ENCODE measurements at places on chromosomes 16 and 17.

GRCh38 chr16:65574326-65574966 is 452.6 kb upstream of the CDH11 start:
- DNase-seq: no peak

- DNase-seq: no peak
Measured at GRCh38 chr16:65235339-65236177, 113.7 kb upstream of the CDH11 start.

DNA sequence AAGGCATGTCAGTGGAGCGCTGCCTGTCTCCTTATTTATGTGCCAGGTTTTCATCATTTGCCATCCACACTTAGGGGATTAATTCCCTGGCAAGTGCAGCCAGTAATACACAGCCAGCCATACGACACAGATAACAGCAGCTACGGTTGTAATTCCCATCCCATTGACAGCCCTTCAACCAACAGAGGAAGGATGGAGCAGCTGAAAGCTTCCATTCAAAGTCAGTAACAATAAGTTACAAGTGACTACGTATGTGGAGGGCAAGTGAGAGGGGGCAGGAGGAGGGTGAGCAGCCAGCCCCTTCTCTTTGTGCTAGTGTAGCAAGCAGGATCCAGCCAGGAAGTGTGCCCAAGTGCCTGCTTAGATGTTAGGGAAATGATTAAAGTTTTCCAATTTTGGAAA is 53.8 kb upstream of the LYRM9 start:
- DNase-seq: no peak

DNA sequence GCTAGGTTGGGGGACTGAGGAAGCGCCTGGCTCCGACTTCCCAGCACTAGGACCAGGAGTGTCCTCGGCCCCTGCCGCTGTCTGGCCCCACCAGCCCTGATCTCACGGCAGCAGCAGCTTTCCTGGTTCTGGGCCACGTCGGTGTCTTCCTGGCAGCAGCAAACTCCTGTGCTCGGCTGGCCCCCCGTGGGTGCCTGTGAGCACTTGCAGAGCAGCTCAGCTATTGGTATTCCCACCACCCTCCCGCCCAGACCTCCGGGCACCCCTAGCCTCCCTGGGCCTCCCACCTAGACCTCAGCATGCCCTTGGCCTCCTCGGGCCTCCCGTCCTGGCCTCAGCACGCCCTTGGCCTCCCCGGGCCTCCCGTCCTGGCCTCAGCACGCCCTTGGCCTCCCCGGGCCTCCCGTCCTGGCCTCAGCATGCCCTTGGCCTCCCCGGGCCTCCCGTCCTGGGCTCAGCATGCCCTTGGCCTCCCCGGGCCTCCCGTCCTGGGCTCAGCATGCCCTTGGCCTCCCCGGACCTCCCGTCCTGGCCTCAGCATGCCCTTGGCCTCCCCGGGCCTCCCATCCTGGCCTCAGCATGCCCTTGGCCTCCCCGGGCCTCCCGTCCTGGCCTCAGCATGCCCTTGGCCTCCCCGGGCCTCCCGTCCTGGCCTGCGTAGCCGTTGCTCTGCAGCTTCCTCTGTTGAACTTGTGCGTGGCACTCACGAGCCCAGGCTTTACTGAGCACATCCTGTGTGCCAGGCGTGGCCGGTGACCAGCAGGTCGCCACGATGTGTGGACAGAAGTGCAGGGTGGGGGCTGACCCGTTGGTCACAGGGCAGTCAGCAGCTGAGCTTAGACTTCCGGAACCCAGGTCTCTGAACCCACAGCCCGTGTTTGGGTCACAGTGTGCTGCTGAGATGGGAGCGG is 51.8 kb upstream of the ACSF3 start:
- no peak for DNase-seq

GRCh38 chr16:88839026-88839529 is 17.7 kb downstream of the GALNS start:
- no peak for DNase-seq

DNA sequence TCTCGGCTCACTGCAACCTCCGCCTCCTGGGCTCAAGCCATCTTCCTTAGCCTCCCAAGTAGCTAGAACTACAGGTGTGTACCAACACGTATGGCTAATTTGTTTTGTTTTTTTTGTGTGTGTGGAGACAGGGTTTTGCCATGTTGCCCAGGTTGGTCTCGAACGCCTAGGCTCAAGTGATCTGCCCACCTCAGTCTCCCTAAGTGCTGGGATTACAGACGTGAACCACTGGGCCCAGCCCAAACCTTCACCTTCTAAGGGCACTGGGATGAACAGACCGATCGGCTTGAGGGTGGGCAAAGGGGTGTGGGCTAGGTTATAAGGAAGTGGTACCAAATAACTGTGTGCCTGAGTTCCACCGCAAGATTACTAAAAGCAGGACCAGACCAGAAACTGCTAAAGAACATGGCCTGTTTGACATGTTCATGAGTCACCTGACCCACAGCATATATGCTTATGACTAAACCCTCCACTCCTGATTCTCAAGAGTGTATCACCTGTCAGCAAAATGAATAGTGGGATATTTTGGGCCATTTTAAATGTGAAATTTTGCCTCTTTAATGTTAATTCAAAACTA is 8.1 kb downstream of the TMEM97 start:
- DNase-seq: no peak

DNA sequence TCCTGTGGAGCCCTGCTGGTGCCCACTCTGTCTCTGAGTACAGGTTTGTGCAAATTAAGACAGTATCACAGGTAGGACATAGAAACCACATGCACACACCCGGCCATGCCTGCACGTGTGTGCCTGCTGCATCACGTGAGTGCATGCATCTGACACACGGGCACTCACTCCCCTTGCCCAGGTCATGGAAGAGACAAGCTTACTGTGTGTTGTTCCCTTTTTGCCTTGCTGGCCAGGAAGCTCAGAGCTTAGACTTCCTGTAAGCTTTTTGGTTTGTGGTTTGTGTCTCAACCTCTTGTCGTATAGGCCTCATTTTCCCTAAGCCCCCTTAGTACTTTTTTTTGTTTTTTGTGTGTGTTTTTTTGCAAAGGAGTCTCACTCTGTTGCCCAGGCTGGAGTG is 25.0 kb downstream of the ZNF469 start:
- no peak for DNase-seq

GRCh38 chr17:70613681-70614080 is 444.3 kb downstream of the KCNJ2 start:
- DNase-seq: no peak

DNA sequence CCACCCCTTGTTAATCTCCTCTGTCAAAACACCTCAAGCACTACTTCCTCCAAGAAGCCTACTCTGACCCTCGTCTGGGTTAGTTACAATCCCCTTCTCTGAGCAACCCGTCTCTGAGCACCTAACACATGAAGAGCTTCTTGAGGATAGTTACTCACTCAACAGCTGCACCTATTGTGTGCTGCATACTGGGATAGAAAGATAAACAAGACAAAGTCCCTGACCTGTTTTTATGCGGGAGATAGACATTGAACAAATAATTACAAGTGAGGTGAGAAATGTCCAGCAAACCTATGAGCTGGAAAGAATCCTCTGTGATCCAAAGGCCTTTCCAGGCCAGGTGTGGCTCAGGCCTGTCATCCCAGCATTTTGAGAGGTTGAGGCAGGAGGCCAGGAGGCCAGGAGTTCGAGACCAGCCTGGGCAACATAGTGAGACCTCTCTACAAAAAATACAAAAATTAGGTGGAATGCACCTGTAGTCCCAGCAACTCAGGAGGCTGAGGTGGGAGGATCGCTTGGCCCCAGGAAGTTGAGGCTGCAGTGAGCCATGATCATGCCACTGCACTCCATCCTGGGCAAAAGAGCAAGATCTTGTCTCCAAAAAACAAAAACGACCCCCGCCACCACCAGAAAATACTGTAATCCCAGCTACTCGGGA is 5.5 kb upstream of the ZNF771 start:
- no peak for DNase-seq

DNA sequence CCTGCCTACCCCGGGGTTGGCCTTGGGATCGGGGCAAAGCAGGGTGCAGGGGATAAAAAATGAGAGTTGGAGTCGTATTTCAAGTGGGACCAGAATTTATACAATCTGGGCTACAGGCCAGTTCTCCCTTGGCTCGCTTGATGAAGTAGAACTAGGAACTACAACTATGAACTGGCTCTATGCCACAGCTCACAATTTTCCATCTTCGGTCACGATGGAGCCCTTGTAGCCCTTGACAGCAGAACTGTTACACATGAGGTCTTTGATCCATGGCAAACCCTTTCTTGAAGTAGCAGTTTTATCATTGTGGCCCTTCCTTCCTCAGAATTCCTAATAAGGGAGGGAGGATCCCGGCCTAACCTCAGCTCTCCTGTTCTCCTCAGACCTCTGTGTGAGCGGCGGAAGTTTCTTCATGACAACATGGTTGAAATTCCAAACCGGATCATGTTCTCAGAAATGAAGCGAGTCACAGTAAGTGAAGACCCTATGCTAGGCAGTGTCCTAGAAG is 17.1 kb downstream of the LIG3 start:
- DNase-seq: no peak

GRCh38 chr17:66369830-66370229 is 67.4 kb downstream of the PRKCA start:
- DNase-seq: no peak

DNA sequence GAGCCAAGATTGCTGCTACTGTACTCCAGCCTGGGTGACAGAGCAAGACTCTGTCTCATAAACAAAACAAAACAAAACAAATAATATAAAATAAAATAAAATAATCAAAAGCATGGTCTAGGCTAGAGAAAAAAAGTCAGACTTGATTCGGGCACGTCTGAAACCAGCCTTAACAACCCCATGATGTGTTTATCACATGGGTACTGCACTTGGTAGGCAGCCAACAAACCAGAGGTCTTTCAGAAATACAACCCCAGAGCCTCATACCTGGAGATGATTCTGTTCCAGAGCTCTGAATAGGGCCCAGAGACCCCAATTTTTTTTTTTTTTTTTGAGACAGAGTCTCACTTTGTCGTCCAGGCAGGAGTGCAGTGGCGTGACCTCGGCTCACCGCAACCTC is 9.6 kb upstream of the HAPSTR1 start:
- DNase-seq: no peak

GRCh38 chr16:27665881-27666280 is 115.9 kb downstream of the KATNIP start:
- DNase-seq: no peak

DNA sequence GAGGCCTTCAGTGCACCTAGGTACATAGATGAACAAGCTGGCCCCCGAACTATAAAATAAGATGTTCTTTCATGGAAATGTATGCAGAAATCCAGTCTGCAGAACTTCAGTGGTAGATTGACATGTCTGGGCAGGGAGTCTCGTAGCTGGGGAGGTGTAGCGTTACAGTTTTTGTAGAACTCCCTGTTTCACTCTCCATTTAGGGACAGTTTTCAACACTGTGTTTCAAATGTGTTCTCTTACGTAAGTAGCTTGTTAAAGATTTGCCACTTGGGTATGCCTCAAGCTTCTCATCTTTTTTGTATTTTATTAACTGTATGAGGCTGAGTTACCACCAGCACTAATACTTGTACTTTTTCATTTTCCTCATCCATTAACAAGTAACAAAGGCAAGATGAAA is 46.6 kb downstream of the PLD6 start:
- DNase-seq: no peak

DNA sequence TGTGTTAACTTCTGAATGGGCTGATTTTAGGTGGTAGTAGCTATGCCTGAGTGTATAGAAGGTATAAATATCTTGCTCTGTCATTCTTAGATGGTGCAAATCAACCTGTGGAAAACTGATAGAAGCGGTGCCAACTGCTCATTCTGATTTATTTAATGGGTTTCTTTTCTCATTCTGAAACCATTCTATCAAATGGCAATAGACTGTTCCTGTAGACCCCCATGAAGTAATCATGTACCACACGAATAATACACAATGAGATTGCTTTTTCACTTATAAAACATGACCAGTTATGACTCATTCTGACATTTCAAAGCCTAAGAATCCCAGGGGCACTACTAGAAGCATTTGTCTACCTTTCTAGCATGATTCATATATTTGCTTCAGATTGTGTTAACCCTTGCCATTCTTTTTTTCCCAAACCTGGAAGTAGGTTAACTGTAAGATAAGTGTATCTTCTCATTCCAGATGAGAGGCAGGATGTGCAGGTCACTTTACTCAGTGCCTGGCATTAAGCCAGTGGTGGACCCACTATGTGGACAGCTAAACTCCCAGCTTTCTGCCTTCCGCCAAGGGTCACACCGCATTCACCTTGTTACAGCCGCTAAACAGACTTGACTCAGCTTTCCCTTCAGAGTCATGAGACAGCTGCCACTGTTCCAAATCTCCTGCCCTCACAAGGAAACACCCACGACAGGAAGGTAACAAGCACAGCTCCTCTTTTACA is 16.4 kb upstream of the SLC16A11 start:
- no peak for DNase-seq

DNA sequence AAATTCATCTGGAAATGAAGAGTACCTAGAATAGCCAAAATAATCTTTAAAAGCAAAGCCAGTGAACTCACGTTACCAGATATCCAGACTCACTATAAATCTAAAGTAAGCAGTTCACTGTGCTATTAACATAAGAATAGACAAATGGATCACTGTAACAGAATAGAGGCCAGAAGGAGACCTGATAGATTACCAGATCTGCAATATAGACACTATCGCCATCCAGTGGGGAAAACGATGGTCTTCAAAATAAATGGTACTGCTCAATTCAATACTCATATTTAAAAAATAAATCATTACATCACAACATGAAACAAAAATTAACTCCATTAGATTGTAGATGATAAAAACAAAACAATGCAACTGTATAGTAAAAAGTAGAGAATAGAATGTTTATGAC is 158.6 kb upstream of the CDH8 start:
- no peak for DNase-seq

GRCh38 chr17:35214192-35214591 is 20.0 kb upstream of the SLC35G3 start:
- DNase-seq: peak; percentile 39

DNA sequence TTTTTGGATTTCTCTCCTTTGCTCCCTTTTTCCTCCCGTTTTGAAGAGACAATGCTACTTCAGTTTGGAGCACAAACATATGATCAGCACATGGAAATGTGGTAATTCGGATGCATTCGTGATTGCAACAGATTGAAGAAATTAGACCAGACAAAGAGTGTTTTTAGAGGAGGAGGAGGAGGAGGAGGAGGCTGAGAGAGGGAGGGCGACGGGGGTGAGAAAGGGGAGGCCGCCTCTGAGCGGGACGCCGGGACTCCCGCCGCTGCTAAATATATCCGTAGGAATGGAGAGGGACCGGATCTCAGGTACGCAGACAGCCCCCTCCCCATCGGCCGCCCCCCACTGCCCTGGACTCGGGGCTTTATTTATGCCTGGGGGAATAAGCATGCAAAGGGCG is 179.3 kb downstream of the SEC14L1 start:
- DNase-seq: no peak

- peak; percentile 19 for DNase-seq
Measured at GRCh38 chr16:11379420-11379819, 34.2 kb downstream of the RMI2 start.

- peak; percentile 51 for DNase-seq
Measured at GRCh38 chr16:27238016-27238587, 30.5 kb downstream of the NSMCE1 start.
